Activated T-helper 1 cell treated with anti-CD3 and anti-CD28 coated beads, Interleukin-2, amount 50 U/mL, for 16 hours (primary cell): ENCODE measurements at places on chromosomes 1 and 21.

- DNase-seq = no peak
Measured at GRCh38 chr1:32858136-32858535, 12.6 kb downstream of the FNDC5 start.

DNA sequence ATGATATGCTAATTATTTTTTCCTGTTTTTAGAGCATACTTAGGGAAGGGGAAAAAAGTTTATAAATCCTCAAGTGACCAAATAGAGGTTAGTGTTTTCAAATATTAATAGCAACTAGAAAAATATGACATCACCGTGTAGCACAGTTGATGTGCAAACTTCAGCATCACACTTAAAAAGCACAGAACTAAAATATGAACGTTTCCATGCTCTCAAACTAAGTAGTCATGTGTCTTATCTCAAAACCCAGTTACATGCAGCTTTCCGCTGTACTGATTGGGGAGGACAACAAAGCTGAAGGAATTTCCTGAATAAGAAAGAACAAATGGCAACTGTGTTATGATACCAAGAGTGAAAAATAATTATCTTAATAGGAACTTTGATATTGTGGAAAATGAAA lies 903.7 kb downstream of the ADGRL2 start:
- DNase-seq = no peak

GRCh38 chr1:89589515-89589914 lies 43.4 kb upstream of the LRRC8C start:
- no peak for DNase-seq

DNA sequence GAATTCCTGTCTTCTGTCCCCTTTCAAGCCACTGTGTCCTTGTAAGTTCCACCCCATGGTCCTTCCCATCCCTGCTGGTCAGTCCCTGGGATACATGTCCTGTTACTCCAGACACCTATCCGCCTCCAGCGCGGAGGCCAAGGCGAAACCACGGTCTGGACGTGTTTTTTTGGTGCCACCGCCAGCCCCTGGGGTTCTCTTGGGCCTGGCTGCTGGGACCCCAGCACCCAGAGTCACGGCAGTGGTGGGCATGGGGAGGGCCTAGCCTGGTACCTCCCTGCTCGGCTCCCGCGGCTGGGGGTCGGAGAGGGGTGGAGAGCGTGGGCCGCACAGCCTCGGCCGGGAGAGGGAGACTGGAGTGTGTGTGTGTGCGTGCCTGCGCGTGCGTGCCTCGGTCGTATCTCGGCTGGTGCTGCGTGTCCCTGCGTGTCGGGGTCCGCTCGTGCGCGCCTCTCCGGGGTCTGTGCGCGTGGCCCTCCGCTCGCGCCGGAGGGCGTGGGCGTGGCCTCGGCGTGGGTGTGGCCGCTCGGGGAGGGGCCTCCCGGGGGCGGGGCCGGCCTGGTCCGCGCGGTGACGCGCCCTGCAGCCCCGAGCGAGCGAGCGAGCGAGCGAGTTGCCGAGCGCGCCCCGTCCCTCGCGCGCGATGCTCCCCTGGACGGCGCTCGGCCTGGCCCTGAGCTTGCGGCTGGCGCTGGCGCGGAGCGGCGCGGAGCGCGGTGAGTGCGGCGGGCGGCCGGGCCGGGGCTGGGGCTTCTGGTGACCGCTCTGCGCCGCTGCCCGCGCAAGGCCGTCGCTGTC lies at the start of gene VWA1:
Gene VWA1 (plus strand): TSS at position 585 of the 798 bp plus-strand sequence. CDS start 59 bp downstream, at position 644.
- DNase-seq = no peak

DNA sequence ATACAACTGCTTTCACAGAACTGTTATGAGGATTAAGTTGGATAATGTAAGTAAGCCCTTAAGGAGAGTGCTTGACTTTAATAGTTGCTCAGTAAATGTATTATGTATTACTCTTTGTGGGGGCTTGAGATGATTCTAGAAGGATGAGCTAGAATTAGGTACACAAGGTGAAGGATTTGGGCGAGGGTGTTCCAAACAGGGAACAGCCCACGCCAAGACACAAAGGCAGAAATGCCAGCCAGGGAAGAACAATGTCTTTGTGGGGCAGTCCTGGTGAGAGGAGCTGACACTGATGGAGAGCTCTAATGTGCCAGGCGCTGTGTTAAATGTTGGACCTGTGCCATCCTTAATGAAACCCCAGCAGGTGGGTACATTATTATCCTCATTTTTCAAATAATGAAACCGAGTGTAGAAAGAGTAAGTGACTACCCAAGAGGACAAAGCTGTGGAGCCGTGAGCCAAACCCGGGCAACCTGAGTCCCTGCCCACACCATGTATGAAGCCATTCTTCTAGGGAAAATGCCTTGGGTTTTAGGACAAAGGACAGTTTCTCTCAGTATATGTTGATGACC lies 362.4 kb downstream of the HHAT start:
- no peak for DNase-seq

- no peak for DNase-seq
Measured at GRCh38 chr1:209609041-209609790, 25.7 kb downstream of the CAMK1G start.
